ENCODE measurements at places on chromosomes 2 and 18.

DNA sequence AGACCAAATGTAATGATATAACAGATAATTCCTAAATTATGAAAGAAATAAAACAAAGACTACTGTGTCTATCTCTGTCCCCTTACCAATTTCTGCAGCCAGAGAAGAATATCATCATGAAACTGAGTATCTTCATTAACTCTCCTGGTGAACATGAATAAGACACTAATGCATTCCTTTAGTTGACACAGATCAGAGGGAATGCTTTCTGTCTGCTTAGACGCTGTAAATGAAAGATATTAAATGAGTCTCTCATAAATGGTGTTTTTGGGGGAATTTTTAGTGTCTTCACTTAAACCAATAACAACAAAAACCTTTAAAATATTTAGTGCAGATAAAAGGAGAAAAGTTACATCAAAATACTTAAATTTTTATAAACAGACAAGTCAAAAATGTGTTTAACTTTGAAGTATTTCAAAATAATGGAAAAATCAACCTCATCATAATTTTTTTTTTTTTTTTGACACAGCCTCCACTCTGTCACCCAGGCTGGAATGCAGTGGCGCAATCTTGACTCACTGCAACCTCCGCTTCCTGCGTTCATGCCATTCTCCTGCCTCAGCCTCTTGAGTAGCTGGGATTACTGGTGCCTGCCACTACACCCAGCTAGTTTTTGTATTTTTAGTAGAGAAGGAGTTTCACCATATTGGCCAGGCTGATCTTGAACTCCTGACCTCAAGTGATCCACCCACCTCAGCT lies 16.0 kb downstream of the EPG5 start:
- DNase-seq: no peak

GRCh38 chr18:11995445-11996189 lies 14.3 kb downstream of the IMPA2 start:
- peak; percentile 31 for DNase-seq

DNA sequence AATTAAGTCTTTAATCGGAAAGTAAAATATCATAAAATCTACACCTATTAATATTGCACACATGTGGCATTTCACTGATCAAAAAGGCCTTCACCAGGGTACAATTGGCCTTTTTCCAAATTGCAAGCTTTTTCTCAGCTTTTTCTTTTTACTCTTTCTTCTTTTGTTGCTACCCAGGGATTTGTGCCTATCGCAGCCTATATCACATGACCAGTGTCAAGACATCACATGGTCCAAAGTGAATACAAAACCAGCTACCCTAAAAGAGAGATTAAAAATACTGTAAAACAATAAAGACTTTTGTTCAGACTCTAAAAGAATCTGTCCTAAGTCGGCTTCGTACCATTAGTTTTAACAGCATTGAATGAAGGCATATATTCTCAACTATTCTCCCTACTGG lies 15.0 kb upstream of the OTX1 start:
- DNase-seq: no peak

GRCh38 chr2:222669353-222669752 lies 2.1 kb upstream of the MOGAT1 start:
- DNase-seq: no peak

GRCh38 chr2:189837326-189837725 lies 53.1 kb downstream of the PMS1 start:
- DNase-seq: no peak

- DNase-seq: no peak
Observed at GRCh38 chr18:60892855-60893254, 440.4 kb upstream of the CDH20 start.

DNA sequence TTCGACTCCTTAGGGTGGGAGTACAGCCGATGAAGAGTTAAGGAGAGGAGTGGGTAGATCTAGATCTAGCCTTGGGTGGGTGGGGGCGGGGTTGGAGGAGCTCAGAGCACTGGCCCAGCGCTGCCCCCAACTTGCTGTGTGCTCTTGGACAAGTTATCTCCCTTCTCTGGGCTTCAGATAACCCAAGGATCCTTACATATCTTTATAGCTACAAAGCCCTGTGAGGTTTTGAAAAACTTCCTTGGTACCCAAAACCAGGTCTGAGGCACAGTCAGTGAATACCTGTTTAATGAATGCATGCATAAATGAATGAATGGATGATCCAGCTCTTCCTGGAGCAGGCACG lies 1.3 kb upstream of the ODC1 start:
- no peak for DNase-seq

GRCh38 chr2:198692907-198693510 lies 764.7 kb downstream of the SATB2 start:
- no peak for DNase-seq

- no peak for DNase-seq
Observed at GRCh38 chr2:149082079-149082478, 43.6 kb downstream of the LYPD6B start.

DNA sequence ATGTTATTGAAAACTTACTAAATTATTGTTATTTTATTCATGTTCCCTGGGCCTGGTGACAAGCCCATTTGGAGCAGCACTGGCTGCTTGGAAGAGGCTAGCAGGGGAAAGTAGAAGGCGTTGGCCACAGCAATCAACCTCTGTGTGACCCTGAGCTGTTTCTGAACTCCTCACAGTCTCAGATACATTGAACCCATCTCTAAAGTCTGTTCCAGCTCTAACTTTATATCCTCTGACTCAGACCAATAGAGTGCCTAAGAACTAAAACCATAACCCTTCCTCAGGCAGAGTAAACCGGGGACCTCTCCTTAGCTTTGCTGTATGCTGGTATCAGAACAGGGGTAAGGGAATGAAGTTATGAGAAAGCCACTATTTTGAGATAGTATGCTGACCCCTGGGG lies 96.4 kb upstream of the NOL4 start:
- no peak for DNase-seq

- no peak for DNase-seq
Observed at GRCh38 chr2:136407117-136407951, 289.4 kb upstream of the CXCR4 start.

GRCh38 chr18:76620321-76621170 lies 125.5 kb upstream of the ZNF516 start:
- DNase-seq: no peak

- DNase-seq: no peak
Observed at GRCh38 chr18:24840051-24840450, 379.6 kb downstream of the HRH4 start.

GRCh38 chr2:74824679-74825078 lies 9.2 kb upstream of the HK2 start:
- no peak for DNase-seq

GRCh38 chr18:48061781-48062570 lies 131.5 kb upstream of the SMAD2 start:
- DNase-seq: no peak

DNA sequence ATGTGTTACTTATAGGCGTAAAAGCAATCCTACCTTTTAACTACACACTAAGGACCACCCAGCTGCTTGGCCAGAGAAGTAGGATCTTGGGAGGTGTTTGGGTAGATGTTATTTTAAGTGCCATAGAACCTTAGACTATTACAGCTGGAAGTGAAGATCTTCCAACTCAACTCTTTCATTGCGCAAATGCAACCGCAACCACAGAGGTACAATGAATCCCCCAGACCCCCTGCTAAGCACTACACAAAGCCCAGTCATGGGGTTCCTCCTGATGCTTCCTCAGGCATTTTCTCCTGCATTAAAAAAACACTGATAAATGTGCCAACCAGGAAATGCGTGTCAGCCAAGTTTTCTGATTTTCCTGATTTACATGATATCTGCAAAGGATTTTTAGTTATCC lies 246.0 kb downstream of the LRRTM1 start:
- DNase-seq: no peak

DNA sequence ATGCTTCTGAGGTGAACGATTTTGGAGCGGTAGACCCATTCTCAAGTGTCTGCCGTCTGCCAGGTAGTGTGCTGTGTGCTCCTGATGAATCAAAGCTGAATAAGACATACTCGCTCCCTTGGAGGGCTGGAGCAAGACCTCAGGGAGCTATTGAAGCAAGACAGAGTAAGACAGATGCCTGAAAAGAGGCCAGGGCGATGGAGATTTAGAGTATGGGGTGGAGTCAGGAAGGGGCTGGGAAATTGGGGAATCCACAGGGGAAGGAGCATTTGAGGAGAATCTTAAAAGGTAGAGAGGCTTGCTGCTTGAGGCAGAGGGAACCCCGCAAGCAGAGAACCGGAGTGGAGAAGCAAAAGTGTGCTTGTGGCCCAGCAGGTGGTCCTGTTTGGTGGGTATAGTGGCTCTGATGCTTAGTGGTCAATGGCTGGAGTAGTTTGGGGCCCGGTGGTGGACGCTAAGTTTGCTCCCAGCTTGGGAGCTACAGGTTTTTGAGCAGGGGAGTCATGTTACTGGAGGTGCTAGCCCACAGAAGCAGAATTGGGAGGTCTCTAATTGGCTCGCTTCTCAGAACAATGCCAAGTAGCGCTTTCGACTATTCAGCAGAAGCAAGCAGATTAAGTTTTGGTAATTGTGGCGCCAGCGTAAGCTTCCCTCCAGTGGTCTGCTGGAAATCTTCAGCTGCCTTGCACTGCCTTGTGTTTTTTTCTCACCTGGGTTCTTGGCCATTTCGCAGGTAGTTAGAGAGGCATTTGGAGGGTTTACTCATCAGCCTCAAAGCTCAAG lies 2.0 kb downstream of the CNNM4 start:
- DNase-seq: no peak

GRCh38 chr2:67243919-67244318 lies 153.2 kb upstream of the ETAA1 start:
- DNase-seq: no peak

DNA sequence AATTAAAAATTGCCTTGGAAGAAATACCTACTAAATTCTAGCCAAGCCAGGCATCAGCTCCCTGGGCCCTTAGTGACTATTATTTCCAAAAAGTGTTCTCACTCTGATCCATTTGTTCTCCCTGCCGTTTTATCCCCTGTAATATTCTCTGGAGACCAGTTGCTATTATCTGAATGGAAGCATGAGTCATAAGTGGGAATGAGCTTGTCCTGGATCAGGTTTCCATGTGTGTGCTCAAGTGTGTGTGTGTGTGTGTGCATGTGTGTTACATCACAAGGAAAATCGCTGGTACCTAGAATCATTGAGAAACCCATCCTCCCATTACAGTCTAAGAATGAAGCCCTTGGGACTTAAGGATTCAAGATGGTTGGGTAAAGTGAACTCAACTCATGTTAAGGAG lies 130.3 kb upstream of the CXCR4 start:
- no peak for DNase-seq

GRCh38 chr2:182715892-182716649 lies at the start of gene DNAJC10:
Gene DNAJC10 (plus strand): TSS chr2:182716257. CDS start chr2:182718087, 1,830 bp downstream.
- DNase-seq: peak; percentile 84

DNA sequence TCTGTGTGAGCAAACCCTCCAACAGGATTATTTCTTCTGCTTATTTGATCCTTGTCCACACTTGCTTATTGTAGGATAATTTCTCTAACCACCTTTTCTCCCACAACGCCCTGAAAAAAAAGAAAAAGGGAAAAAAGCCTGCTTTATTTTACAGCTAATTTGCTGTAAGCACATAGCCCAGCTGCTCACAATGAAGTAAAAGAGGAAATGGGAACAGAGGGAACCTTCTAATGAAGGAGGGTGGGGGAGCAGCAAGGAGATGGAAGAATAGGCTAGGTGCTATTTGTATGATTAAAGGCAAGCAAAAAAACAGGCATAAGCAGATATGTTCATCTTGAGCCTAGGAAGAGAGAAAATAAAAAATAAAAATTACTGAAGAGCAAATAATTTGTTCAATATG lies 331.6 kb downstream of the TXNL1 start:
- DNase-seq: no peak

DNA sequence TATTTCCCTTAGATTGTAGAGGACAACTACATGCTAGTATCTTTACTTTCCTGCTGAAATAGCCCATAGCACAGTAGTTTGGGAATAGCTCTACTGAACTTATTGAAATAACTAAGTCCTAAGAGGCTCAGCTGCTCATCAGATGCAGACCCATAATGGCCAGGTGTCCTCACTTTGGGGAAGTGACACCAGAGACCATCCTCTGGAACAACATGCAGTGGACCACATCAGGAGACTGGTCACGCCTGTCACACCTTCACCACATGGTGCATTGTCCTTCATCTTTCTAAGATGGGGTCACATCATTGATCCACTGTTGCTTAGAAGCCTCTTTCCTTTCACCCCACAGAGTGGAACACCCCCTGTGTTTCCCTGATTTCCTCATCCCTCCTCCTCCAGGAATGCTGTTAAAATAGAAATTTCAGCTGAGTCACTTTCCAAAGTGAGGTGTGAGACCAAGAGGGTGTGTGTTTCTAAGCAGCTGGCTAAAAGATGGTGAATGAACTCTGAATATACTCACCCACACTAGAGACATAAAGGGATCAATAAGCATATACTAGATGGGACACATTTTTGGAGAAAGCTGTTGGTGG lies 215.2 kb upstream of the LRRTM1 start:
- DNase-seq: no peak

GRCh38 chr18:59270689-59271257 lies 2.5 kb downstream of the RAX start:
- no peak for DNase-seq

DNA sequence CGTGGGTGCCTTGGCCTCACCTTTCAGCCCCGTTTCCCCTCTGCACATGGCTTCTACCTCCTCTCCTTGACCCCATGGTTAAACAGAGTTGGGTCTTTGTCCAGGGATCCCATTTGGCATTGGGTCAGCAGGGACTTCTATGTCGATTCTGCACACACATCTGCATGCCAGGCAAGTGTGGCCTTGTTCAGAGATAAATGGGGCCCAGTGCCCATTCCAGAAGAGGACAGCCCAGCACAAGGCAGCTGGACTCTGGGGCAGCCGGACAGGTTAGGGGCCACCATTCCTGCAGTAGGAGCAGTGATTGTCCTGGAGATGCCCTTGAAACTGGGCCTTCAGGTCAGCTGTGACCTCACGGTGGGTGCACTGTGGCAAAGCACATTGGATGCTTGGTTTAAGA lies 13.1 kb downstream of the CABLES1 start:
- no peak for DNase-seq

DNA sequence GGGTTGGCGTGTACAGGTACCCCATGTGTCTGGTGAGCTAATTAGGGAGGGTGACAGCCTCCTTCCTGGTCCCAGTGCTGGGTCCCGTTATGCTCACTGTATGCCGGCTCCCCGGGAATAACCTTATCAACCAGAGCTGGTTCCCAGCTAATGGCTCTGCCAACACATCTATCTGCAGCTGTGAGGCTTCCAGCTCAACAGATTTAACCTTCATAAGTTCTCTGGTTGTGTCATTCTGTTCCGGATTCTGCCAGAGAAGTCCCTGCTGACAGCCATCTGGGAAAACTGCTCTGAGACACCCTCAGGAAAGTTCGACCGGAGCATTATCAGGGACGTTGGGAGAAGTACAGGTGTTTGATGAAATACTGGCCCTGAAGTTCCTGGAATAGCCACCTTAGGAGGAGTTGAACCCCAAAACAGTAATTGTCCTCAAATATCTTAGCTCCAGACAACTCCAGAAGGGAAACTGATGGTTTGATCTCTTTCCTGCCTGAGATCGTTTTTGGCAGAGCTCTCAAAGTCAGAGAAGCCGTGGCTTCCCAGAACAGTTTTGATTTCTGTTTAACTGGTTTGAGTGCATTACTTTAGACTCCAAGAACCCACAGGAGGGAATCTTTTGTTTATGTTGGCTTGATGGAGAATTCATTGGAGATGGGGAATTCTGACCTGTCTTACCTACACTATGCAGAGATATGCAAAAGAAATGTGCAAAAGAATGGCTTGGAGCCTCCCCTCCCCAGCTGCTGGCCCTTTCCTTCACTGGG lies 39.4 kb upstream of the TXNDC2 start:
- no peak for DNase-seq

GRCh38 chr2:43340945-43341356 lies 114.5 kb upstream of the ZFP36L2 start:
- DNase-seq: no peak

Data from NCI-H1694 treated with DMSO at 0.1 percent for 48 hours (cell line).